Mesangial cell (primary cell): ENCODE measurements at places on chromosomes 13 and 19. TPM values are rescaled to one million over a fixed set of nuclear protein-coding genes. Genes with fewer than 3 reads are reported as not detected.

Gene CCDC70
- total RNA-seq = not detected in 2 replicates

Gene ZNF221
- 2.0 and 2.2 TPM in 2 replicates for total RNA-seq

Gene PCDH9
- total RNA-seq = 1.8 and 3.0 TPM in 2 replicates

Gene ZNF540
- 0.16 and 0.76 TPM in 2 replicates for total RNA-seq

Gene SELENOW
- total RNA-seq = 227 and 272 TPM in 2 replicates

Gene HCST
- 0.38 TPM in 1 of 2 replicates, not detected in the other for total RNA-seq

Gene LRP3
- 31.9 and 35.9 TPM in 2 replicates for total RNA-seq

Gene IFNL1
- not detected in 2 replicates for total RNA-seq

Gene PIP5K1C
- total RNA-seq = 43.7 and 67.4 TPM in 2 replicates

Gene ELF1
- 18.9 and 40.6 TPM in 2 replicates for total RNA-seq

Gene BEST2
- total RNA-seq = 0.38 TPM in 1 of 2 replicates, not detected in the other

Gene KLK8
- total RNA-seq = not detected in 2 replicates

Gene PTH2
- not detected in 2 replicates for total RNA-seq

Gene CBLC
- total RNA-seq = 1.3 and 1.8 TPM in 2 replicates

Gene FGF14
- total RNA-seq = under 0.01 and 0.51 TPM in 2 replicates

Gene SPACA4
- not detected in 2 replicates for total RNA-seq
